Effector memory CD8-positive, alpha-beta T cell (primary cell): ENCODE measurements at places on chromosomes 3 and 15.

DNA sequence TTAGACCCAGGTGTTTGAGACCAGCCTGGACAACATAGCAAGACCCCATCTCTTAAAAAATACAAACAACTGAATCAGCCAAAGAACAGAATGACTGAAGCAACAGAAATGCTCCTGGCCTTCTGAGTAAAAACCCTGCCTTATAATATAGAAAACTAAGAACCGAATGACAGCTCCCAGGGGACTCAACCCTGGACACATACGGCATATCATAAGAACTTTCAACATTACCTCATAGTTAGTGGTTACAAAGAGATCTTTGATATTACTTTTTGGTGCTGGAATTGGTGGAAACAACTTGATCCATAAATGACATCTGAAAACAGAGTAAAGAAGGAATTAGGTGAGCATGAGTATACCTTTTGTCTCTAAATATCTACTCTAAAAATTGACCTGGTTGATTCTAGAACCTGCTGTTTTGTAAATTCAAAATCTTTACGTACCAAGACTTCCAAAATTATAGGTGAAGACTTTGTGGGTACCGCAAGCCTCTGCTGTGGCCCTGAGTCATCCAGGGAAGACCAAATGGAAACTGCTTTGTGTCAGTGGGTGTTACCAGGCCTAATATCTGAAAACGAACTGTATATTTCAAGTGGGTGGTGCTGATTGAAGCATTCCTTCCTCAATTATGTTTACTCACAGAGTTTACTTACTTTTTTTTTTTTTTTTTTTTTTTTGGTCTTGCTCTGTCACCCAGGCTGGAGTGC is 35.5 kb downstream of the IL5RA start:
- DNase-seq = no peak

- DNase-seq = no peak
Measured at GRCh38 chr3:74167926-74168325, 446.5 kb downstream of the CNTN3 start.

DNA sequence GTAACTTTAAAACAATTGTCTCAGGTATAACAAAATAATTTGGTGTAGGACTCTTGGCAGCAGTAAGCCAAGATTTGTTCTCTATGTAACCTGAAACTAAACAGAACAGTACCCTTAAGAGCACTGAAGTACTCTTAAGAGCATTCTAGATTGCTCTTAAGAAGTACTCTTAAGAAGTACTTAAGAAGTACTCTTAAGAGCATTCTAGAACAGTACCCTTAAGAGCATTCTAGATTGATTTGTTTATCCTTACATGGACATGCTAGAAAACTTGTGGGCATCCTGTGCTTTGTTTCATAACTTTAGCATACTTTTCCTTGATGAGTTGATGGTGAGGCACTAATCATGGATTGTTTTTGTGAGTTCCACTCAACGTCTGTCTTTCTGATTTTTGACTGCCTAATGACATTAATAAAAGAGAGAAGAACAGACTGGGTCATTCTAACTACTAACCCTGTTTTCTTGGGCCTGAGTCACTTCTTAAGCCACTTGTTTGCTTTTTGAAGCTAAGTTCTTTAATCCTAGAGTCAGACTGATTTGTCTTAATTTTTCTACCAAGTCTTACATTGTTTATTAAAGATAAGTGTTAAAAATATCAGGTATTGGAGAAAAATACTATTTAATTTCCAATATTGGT is 57.2 kb upstream of the UTS2B start:
- no peak for DNase-seq

- no peak for DNase-seq
Measured at GRCh38 chr3:71128961-71129360, 454.6 kb downstream of the FOXP1 start.

GRCh38 chr3:118713502-118714207 is 321.0 kb downstream of the IGSF11 start:
- DNase-seq = no peak

GRCh38 chr15:90790561-90790960 is 73.4 kb downstream of the BLM start:
- DNase-seq = no peak

DNA sequence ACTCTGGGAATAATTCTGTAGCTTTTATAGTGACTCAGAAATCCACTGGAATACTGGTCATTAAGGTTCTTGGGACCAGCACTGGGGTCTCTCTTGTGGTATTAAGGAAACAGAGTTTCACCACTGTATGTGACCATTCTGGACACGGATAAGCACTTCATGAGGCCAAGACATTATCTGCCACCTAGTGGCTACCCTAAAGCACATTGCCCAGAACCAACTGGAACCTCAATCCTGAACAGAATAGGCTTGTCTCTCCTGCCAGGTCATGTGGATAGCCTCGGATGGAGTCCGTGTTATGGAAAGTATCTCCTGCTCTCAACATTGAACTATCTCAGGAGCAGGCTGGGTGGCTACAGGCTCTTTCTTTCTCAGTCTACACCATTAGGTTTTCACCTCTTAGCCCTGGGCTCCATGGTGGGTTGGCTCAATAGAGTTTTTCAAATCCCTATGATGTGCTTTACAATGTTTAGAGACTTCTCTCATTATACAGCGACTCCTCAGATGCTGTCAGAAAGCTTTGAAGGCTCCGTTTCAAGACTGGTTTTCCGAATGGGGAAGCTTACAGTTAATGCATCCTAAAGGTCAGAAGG is 167.6 kb upstream of the ST8SIA2 start:
- no peak for DNase-seq

DNA sequence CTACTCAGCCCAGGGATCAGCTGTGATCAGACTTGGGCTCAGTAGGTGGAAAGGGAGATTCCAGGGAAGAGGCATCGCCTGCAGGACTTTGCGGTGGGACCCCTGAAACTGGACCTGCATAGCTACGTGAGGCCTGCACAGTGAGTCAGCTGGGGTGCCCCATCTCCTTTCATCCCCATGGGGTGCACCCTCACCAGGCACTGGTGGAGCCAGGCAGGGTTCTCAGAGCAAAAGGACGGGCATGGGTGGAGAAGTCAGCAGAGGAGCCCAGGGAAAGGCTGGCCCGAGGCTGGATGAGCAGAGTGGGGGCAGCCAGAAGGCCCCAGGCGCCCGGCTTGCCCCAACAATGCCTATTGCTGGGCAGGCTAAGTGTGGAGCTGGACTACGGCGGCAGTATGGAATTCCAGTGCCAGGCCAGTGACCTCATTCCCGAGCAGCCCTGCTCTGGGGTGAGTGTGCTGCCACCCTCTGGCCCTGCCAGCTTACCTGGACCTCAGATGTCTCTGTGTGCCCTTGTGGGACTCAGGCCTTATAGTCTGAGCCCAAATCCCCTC is 19.7 kb downstream of the ACAA1 start:
- DNase-seq = no peak

DNA sequence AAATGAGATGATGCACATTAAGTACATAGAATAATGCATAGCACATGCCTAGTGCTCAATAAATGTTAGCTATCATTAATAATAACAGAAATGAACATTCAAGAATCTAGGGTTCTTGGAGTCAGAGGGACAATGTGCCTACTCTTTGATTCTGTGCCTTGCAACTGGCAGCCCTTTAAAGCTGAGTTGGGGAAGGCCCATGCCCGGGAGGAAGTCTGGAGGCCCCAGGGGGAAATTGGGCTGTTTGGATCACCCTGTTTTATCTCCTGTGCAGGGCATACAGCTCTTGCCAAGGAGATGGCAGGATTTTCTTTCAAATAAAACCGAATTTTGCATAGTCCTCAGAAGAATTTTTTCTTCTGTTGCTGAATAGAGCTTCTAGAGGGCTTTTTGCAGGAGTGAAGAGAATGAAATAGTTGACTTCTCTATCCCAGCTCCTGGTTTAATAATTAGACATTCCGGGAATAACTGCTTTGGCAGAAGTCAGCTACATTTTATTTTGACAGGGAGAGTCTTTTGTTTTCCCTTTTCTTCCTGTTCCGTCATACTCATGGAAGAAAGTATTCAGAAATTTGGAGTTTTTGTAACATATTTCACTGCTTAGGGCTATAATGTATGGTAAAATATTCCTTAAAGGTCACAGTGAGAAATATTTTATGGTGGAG is 18.0 kb upstream of the KCNAB1 start:
- DNase-seq = no peak

- no peak for DNase-seq
Measured at GRCh38 chr15:95558916-95559315, 771.6 kb upstream of the NR2F2 start.

GRCh38 chr3:128864351-128864811 is 15.0 kb upstream of the ACAD9 start:
- no peak for DNase-seq

DNA sequence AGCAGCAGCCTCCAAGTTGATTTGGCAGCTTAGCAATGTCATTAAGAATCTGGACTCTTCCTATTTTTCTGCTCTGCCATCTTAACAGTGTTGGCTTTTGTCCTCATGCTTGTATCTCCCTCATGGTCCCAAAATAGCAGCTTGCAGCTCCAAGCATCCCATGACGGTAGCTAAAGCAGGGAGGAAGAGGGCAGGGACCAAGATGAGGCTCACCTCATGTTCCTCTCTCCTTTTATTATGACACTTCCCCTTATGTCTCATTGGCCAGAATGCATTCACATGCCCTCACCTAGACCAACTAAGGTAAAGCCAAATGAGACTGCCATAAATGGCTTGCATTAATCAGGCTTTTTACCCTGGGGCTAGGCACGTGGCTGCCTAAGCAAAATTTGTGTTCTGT is 382.4 kb downstream of the SHQ1 start:
- no peak for DNase-seq

DNA sequence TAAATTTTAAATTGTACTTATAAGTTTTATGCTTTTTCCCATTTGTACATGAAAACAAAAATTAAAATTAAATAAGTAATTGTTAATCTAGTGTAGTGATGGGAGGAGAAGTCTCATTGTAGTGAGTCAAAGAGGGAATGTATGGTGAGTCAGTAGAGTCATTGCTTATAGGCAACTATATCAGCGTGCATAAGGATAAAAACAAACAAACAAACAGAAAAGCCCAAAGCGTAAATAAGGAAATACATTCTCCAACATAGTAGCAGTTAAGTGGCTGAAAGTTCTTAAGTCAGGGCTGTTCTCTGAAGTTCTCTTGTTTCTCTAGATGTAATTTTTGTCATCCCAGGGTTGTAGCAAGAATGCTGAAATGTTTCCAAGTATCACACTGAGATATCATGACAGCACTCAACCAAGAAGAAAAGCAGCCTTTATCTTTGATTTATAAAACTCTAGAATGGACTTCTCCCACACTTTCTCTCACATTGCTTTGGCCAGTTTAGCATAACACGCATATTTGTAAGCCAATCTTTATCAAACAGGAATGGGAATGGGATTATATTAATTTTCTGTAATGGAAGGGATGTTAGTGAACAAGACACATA is 184.1 kb upstream of the TP63 start:
- DNase-seq = no peak

GRCh38 chr3:188067932-188068331 is 86.0 kb upstream of the LPP start:
- DNase-seq = no peak

- DNase-seq = no peak
Measured at GRCh38 chr15:88166082-88166993, 90.2 kb downstream of the NTRK3 start.

- DNase-seq = no peak
Measured at GRCh38 chr15:68694111-68694510, 115.3 kb downstream of the CORO2B start.

DNA sequence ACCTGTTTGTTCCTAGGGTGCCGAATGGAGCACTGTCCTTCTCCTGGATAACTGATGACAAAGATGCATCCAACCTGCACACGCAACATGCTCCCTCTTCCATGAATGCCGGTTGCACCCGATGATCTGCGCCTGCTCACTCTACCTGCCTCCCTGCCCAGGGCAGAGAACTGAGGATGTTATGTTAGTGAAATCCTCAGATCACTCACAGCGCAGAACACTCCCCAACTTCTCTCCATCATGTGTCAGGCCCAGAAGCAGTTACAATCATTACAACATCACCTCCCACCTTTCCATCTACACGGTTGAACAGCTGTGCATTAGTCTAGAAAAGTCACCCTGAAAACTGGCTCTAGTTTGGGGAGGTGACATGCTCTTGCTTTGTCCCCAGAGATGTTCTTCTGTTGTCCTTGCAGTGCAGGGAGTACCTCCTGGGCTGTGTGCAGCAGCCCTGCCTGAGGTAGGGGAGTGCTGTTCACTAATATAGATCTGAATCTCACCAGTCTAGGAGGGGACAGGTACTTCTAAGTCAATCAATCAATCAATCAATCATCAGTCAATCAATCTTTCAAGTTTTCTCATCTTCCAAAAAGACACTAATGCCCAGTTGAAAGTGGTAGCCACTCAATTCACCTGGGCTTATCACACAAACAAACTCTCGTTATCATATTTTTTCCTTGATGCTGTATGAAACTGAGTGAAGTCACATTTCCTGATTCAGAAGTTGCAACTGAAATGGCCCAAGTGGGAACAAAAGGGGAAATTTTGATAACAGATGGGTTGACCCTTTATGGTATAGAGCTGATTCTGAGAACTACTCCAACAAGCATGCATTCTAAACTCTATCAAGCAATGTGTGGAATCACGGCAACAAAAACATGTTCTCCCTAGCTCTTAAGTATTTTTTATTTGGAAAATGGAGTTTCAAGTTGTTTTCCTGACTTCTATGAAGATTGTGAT is 15.4 kb upstream of the ISLR start:
- DNase-seq = no peak

GRCh38 chr15:42071717-42072116 is 22.6 kb downstream of the PLA2G4D start:
- no peak for DNase-seq

- DNase-seq = no peak
Measured at GRCh38 chr15:76714950-76715349, 190.2 kb downstream of the SCAPER start.

GRCh38 chr3:25281041-25281731 is 146.9 kb upstream of the RARB start:
- no peak for DNase-seq

GRCh38 chr15:64398575-64398974 is 10.9 kb downstream of the TRIP4 start:
- DNase-seq = no peak

DNA sequence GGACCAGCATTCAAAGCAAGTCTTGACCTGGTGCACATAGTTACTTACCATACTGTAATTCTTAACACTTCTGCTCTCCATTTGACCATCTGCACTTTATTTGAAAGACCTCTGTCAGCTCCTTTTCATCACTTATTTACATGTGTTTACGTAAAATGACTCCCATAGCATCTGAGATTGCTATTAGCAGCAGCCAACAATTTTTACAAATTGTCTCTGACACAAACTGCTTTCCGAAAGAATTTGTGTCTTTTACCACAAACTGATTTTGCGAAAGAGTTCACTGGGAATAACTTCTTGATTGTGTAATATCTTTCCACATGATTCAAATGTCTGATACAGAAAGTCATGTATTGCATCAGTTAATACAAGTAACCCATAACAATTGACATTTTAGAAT is 144.1 kb upstream of the PEX5L start:
- no peak for DNase-seq

DNA sequence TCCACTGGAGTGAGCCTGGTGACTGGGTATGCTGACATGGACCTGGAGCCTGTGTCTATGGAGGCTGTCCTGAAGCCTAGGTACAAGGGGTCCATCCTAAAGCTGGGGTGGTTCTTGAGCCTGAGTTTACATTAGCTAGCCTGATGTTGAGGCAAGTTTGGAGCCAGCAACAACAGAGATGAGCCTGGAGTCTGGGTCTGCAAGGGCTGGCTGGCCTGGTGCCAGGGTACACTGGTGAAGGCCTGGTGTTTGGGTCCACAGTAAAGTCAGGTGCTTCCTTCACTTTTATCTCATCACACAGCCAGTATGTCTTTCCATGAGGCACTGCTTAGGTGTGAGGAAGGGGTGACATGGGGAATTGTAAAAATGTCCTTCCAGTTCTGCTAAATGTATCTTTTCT is 49.5 kb downstream of the TP63 start:
- DNase-seq = no peak
